ENCODE measurements at places on chromosomes 6 and 20.

DNA sequence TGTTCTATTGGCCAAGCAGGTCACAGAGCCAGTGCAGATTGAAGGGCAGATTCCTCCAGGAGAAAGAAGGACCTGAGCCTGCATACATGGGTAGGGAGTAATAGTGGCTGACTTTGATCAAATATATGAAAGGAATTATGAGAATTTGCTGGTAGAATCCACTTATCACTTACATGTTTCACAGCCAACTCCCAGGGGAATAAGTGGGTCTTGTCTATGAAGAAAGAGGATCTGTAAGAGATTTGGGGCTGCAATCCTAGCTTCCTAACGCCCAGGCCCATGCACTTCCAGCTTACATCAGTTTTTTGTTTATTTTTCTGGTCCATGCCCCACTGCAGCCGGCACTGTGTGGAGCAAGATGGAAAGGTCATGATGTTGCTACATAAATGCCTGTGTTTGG is 107.9 kb upstream of the SYNDIG1 start:
- no peak for DNase-seq

- no peak for DNase-seq
Observed at GRCh38 chr6:124873066-124873410, 89.2 kb upstream of the RNF217 start.

- DNase-seq: no peak
Observed at GRCh38 chr20:1622450-1622849, 2.6 kb upstream of the SIRPB1 start.

DNA sequence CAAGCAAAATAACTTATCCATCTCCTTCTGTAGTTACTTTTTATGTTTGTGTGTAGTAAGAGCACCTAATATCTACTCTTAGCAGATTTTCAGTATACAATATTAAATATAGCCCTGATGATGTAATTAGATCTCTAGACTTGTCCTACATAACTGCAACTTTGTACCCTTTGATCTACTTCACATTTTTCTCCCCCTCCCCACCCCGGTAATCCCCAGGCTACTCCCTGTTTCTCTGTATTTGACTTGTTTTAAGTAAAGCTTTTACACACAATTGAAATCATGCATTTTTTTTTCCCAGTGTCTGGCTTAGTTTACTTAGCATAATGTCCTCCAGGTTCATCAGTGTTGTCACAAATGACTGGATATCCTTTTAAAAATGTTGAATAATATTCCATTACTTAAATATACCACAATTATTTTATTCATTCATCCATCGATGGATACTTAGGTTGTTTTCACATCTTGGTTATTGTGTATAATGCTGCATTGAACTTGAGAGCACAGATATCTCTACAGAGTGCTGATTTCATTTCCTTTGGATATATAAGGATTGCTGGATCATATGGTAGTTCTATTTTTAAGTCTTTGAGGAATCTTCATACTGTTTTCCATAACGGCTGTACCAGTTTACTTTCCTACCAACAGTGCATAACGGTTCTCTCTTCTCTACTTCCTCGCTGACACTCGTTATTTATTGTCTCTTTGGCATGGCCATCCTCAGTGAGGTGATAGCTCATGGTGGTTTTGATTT is 212.7 kb downstream of the CDKAL1 start:
- DNase-seq: no peak

Measured in NCI-H2029 (cell line).